ENCODE measurements at places on chromosomes 1 and 21.

DNA sequence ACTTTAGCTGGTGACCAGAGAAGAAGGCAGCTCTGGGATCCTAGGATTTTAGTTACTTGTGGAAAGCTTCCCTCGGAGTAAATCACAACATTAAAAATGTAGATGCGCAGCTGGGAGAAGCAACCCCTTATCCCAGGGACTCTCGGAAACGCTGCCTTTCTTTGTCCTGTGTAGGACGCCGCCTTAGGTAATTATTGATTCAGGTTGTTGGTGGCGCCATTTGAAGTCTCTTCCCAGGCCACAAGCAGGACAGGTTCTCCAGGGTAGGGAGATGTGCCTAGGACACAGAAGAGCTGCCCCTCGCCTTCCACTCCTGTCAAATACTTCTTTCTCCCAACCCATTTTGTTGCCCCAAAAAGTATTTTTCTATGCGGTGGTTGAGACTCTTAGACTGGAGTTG lies 10.3 kb downstream of the SLC37A1 start:
- no peak for DNase-seq

DNA sequence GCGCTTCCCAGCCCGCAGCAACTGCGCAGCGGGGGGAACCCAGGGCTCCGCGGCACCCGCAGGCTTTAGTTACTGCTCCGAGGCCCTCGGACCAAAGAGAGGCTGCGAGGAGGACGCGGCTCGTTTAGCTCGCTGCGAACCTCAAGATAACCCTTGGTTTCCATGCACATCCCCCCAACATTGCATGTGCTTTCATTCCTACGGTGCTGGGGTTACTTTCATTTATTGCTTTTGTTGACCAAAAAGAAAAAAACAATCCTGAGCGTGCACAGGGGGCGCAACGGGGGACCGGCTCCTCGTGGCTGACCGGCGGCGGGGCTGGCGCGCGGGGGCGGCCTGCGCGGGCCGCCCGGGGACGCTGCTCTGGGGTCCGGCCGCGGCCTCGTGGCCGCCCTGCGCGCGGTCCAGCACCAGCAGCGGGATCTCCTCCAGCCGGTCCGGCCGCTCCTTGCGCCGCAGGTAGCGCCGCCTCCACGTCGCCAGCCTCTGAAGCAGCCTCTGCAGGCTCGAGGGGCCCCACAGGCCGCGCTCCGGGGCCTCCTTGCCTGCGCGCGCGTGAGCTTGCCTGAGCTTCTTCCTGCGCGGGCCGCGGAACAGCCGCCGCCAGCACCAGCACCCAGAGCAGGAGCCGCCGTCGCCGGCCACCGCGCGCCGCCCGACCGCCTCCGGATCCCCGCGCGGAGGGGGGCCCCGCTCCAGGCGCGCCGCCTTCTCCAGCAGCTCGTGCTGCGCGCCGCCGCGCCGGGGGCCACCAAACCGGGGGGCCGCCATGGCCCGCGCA lies 77.4 kb downstream of the DESI2 start:
- no peak for DNase-seq

GRCh38 chr1:209626346-209627026 lies 25.7 kb downstream of the LAMB3 start:
- no peak for DNase-seq

DNA sequence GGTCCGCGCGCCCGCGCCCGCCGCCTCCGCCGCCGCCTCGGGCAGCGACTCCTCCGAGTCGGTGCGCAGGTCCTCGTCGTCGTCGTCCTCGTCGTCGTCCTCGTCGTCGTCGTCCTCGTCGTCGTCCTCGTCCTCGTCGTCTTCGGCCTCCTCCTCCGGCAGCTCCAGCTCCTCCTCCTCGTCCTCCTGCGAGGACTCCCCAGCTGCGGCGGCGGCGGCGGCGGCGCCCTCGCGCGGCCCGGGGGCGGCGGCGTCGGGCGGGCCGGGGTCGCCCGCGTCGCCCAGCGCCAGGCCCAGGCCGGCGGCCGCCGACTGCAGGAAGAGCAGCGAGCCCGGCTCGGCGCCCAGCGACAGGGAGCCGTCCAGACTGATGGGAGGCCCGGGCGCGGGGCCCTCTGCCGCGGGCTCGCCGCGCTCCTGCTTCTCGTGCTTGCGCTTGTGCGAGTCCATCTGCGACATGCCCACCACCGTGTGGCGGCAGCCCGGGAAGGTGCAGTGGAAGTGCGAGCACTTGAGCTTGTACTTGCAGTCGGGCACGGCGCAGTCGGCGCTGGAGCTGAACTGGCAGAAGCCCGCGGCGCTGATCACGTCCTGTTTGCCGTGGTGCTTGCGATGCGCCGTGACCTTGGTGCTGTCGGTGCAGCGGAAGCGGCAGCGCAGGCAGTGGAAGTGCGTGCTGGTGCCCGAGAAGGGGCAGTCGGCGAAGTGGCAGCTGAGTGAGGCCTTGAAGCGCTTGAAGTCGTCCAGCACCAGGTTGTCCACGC lies 157.3 kb downstream of the CASZ1 start:
- DNase-seq: no peak

Data from chondrocyte (in vitro differentiated cells).